Hematopoietic multipotent progenitor cell treated with erythropoietin and hydrocortisone succinate and interleukin-3 and kit ligand, for 8 days (in vitro differentiated cells): ENCODE measurements at places on chromosomes 12 and 14.

- no peak for DNase-seq
Measured at GRCh38 chr14:91302391-91302790, 57.9 kb upstream of the GPR68 start.

GRCh38 chr12:24460506-24460905 is 488.4 kb downstream of the BCAT1 start:
- no peak for DNase-seq

GRCh38 chr12:49562831-49563230 is 5.1 kb downstream of the MCRS1 start:
- no peak for DNase-seq

DNA sequence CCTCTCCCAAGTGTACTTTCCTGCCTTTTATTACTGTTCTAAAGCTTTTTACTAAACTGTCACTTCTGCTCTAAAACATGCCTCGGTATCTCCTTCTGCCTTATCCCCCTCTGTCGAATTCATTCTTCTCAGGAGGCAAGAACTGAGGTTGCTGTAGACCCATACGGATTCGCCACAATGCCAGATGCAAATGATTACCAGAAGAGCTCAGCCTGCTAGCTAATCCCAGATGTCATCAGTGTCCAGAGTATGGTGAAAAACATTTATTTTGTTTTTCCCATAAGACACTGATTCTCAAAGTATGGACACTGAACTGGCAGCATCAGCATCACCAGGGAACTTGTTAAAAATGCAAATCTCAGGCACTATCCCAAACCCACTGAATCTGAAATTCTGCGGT is 359.3 kb downstream of the TMTC2 start:
- no peak for DNase-seq

- DNase-seq = no peak
Measured at GRCh38 chr14:29847056-29847380, 80.6 kb downstream of the PRKD1 start.
